Esophagus muscularis mucosa (tissue), 4 donors: ENCODE measurements at places on chromosomes 2 and 18. TPM values are rescaled to one million over a fixed set of nuclear protein-coding genes. Genes with fewer than 3 reads are reported as not detected.

DNA sequence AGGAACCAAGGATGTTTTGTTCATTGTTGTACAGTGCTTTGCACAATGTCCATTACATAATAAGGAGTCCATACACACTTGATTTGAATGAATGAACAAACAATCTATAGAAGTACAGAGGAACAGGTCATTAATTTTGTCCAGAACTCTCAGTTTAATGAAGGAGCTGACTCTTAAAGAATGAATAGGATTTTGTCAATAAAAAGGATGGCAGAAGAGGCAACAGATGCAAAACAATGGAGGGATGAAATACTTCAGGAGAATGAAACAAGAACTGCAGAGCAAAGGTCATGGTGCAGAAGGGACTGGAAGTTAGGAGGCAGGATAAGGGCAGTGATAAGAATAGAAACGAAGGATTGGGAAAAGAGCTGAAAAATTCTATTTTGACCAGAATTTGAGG is 28.7 kb upstream of the COL5A2 start:
- DNase-seq: no peak
- H3K4me1 ChIP-seq: peaks cover 27% of the 10 kb centered on the region

GRCh38 chr2:212842544-212843185 is 304.1 kb upstream of the ERBB4 start:
- peak overlapping the region; percentile 78 for H3K27ac ChIP-seq
- H3K4me1 ChIP-seq: peaks cover 55% of the 10 kb centered on the region
- no peaks in the 10 kb centered on the region for H3K27me3 ChIP-seq
- no peak for DNase-seq
- no peaks in the 10 kb centered on the region for H3K36me3 ChIP-seq

DNA sequence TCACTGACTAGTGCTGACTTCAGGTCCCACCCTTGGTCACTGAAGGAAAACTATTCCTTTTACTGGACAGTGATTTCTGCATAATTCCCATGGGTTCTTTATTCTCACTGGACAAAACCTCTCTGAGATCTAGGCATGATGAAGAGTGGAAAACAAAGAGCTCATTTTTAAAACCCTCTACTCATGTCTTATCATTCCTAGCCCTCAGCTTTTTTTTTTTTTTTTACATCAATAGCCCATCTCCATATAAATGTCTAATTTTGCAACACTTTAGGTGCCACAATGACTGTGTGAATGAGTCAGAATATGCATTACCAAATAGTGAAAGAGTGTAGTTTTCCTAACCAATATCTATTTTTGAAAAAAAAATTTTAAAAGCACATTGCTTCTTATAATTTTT is 74.8 kb downstream of the TCF4 start:
- H3K4me3 ChIP-seq: no peak overlapping the region
- no peaks in the 10 kb centered on the region for H3K27me3 ChIP-seq
- no peak overlapping the region for H3K27ac ChIP-seq
- no peaks in the 10 kb centered on the region for H3K36me3 ChIP-seq
- peaks cover 16% of the 10 kb centered on the region for H3K4me1 ChIP-seq

The PPIL3 gene
- total RNA-seq: 16.3 TPM
